Stomach (tissue), 19 donors: ENCODE measurements at places on chromosomes 1 and 21. TPM values are rescaled to one million over a fixed set of nuclear protein-coding genes. Genes with fewer than 3 reads are reported as not detected.
A peak's percentile ranks its signal among the peaks of the same experiment; 100 is the strongest.

- no peak overlapping the region for H3K4me3 ChIP-seq
- no peak for DNase-seq
- no peaks in the 10 kb centered on the region for H3K27me3 ChIP-seq
- H3K27ac ChIP-seq, result peak overlapping the region; percentile 93
- H3K36me3 ChIP-seq, result peaks cover 77% of the 10 kb centered on the region
- H3K4me1 ChIP-seq, result peaks cover 99% of the 10 kb centered on the region
These were observed 14.9 kb downstream of the CSRP1 start for GRCh38 chr1:201491896-201492511.

- no peak overlapping the region for H3K4me3 ChIP-seq
- no peak for DNase-seq
- H3K4me1 ChIP-seq, result no peaks in the 10 kb centered on the region
- no peaks in the 10 kb centered on the region for H3K36me3 ChIP-seq
These were observed 32.9 kb upstream of the B3GALT5 start for GRCh38 chr21:39579734-39580332.

GRCh38 chr21:39632796-39633442 lies 20.2 kb downstream of the B3GALT5 start:
- H3K36me3 ChIP-seq, result no peaks in the 10 kb centered on the region
- H3K27me3 ChIP-seq, result peaks cover 9% of the 10 kb centered on the region
- H3K4me3 ChIP-seq, result no peak overlapping the region
- no peak for DNase-seq

DNA sequence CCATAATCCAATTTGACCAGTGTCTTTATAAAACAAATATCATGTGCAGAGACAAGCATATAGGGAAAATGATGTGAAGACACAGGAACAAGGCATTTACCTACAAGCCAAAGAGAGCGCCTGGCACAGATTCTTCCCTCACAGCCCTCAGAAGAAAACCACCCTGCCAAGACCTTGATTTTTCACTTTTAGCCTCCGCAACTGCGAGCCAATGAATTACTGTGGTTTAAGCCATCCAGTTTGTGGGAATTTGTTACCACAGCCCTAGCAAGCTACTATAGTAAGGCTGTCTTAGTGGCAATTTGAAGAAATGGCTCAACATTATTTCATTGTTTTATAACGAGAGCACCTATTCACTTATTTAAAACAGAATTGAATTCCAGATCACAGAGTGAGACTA lies 85.7 kb upstream of the CCDC190 start:
- H3K4me3 ChIP-seq, result no peak overlapping the region
- no peak for DNase-seq
- H3K27ac ChIP-seq, result no peak overlapping the region
- no peaks in the 10 kb centered on the region for H3K27me3 ChIP-seq
- H3K4me1 ChIP-seq, result peaks cover 4% of the 10 kb centered on the region

Gene SEMA4A
- 11.6 TPM for total RNA-seq

GRCh38 chr1:182642461-182642860 lies 38.3 kb upstream of the RGS16 start:
- no peak for DNase-seq
- no peaks in the 10 kb centered on the region for H3K36me3 ChIP-seq
- no peak overlapping the region for H3K27ac ChIP-seq
- H3K27me3 ChIP-seq, result no peaks in the 10 kb centered on the region
- no peak overlapping the region for H3K4me3 ChIP-seq

GRCh38 chr21:15050568-15051377 lies 14.0 kb downstream of the NRIP1 start:
- no peaks in the 10 kb centered on the region for H3K27me3 ChIP-seq
- peaks cover 19% of the 10 kb centered on the region for H3K4me1 ChIP-seq
- H3K27ac ChIP-seq, result no peak overlapping the region

DNA sequence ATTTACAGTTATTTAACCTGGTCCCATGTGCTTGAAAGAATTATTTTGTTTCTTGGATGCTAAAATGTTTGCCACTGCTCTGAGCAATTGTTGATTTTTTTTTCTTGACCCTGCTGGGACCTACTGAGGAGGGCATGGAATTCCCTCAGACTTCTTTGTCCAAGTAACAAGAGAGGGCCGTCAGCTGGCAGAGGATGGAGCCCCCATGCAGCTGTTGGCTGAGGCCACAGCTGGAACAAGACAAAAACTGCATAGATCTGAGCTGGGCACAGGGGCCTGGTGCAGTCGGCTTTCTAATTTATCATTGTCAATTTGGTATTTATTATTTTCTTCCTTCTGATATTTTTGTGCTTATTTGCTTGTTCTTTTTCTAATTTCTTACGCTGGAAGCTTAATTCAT lies 39.6 kb upstream of the ABCG1 start:
- no peaks in the 10 kb centered on the region for H3K27me3 ChIP-seq
- H3K36me3 ChIP-seq, result no peaks in the 10 kb centered on the region
- H3K4me1 ChIP-seq, result peaks cover 20% of the 10 kb centered on the region
- H3K4me3 ChIP-seq, result no peak overlapping the region
- no peak for DNase-seq
- no peak overlapping the region for H3K27ac ChIP-seq

GRCh38 chr1:235919127-235919832 lies 52.6 kb upstream of the LYST start:
- no peak overlapping the region for H3K4me3 ChIP-seq
- peak overlapping the region; percentile 78 for H3K27ac ChIP-seq
- H3K4me1 ChIP-seq, result peaks cover 45% of the 10 kb centered on the region

GRCh38 chr1:77126307-77126706 lies 92.9 kb downstream of the PIGK start:
- H3K27ac ChIP-seq, result no peak overlapping the region
- H3K4me1 ChIP-seq, result no peaks in the 10 kb centered on the region
- H3K4me3 ChIP-seq, result no peak overlapping the region
- no peaks in the 10 kb centered on the region for H3K36me3 ChIP-seq
- peak; percentile 86 for DNase-seq

DNA sequence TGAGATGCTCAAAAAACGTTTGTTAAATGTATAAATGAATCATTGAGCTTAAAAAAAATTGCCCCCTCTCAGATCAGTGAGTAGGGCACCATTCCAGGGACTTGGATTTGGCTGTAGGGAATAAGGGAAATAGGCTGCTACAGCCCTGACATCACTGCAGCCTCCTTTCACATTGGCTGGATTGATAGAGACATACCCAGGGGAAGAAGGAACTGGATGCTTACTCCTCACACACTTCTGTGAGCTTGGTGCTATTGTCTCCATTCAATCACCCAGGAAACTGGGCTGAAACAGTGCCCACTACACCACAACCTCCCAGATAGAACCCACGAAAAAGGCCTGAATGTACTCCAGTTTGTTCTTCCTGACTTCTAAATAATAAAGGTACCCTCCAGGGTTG lies 87.2 kb downstream of the TGFBR3 start:
- H3K4me1 ChIP-seq, result peaks cover 2% of the 10 kb centered on the region
- peaks cover 12% of the 10 kb centered on the region for H3K36me3 ChIP-seq
- no peaks in the 10 kb centered on the region for H3K27me3 ChIP-seq
- no peak for DNase-seq
- no peak overlapping the region for H3K27ac ChIP-seq

DNA sequence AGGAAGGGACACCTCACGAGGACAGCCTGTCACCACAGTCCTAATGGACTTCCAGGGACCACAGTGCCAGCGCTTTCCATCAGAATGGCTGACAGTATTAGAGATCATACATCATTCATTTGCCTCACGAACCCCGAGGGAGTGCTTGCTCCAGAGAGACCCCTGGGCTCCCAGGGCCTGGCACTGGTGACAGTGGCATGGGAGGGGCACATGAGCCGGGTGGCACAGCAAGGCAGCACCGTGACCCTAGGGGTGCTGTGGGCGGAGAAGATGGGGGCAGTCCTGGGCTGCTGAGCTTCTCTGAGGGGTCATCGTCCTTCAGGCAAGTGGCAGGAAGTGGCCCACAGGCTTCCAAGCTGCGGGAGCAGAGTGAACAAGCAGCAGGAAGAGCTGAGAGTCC lies 16.4 kb upstream of the TSPEAR start:
- peaks cover 5% of the 10 kb centered on the region for H3K4me1 ChIP-seq
- no peak overlapping the region for H3K27ac ChIP-seq
- DNase-seq, result no peak
- H3K27me3 ChIP-seq, result peaks cover 72% of the 10 kb centered on the region
- no peaks in the 10 kb centered on the region for H3K36me3 ChIP-seq

DNA sequence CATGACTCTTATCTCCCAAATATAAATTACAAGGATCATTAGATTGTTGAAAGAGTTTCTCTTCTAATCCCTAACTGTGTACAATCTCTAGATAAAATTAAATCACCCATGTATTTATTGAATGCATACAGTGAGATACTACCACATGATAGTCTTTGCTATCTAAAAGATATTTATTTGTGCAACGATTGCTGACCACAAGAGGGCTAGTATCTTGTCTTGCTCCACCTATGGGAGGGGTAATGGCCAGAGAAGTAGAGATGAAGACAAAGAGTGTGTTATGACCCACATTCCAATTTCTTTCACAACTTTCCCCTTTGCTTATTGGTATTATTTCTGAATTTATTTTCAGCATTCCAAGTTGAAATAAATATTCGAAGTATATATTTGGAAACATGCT lies 13.7 kb downstream of the PYHIN1 start:
- no peak overlapping the region for H3K27ac ChIP-seq
- no peak for DNase-seq
- H3K36me3 ChIP-seq, result no peaks in the 10 kb centered on the region
- H3K27me3 ChIP-seq, result no peaks in the 10 kb centered on the region

Gene UBASH3A
- 0.55 TPM for total RNA-seq

DNA sequence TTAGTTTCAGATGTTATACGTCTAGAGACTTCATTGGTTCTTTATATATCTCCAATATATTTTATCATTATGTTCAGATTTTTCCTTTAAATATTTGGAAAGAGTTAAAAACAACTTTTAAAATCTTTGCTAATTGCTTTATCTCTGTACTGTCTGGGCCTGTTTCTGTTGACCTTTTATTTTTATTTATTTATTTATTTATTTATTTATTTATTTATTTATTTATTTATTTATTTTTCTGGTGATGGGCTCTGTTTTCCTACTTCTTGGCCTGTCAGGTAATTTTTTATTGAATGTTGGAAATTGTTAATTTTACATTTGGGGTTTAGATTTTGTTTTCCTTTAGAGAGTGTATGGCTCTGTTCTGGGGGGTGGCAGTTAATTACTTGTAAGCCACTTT lies 279.7 kb upstream of the KAZN start:
- H3K36me3 ChIP-seq, result no peaks in the 10 kb centered on the region
- H3K27ac ChIP-seq, result no peak overlapping the region
- H3K4me3 ChIP-seq, result no peak overlapping the region

Gene TMEM240
- 3.5 TPM for total RNA-seq

DNA sequence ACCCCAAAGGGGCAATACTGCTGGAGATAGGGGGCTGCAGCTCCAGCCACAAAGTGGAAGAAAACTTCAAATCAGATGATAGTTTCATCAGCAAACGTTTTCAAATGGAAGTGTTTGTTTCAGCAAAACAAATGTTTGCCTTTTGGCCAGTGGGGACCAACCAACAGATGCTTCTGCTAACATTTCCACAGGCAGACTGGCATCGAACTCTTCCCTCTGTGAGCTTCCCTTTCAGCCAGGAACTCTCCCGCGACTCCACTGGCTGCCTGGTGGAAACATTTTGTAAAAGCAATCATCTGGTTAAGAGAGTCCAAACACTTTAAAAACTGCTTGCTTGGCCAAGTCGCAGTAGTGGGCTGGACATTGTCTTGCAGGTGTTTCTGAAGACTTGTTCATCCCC lies 30.7 kb downstream of the CENPF start:
- H3K4me3 ChIP-seq, result no peak overlapping the region
- no peaks in the 10 kb centered on the region for H3K4me1 ChIP-seq
- no peaks in the 10 kb centered on the region for H3K36me3 ChIP-seq
- H3K27me3 ChIP-seq, result no peaks in the 10 kb centered on the region

Gene SYT14
- total RNA-seq, result not detected

DNA sequence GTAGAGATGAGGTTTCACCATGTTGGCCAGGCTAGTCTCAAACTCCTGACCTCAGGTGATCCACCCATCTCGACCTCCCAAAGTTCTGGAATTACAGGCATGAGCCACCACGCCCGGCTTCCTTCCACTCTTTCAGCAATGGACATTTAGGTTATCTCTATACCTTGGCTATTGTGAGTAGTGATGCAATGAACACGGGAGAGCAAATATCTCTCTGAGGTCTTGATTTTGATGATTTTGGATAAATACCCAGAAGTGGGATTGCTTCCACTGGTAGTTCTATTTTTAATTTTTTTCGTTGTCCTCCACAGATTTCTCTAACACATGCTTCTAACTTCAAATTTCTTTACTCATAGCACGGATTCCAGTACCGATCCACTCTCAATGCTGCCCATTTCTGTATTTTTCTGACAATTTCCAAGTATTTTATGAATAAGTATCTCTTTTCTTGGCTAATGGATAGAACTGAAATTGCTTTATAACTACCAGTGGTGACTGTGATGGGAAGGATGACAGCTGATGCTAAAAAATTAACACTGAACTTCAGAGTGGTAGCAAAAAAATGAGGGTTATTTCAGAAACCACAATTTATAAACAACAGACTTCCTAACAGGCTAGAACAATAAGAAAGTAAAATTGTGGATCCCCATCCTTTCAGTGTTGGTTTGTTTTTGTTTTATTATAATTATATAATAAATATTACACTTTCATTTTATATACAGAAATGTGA lies 327.5 kb upstream of the RUNX1 start:
- H3K27me3 ChIP-seq, result no peaks in the 10 kb centered on the region
- no peak overlapping the region for H3K4me3 ChIP-seq
- H3K27ac ChIP-seq, result no peak overlapping the region
- H3K36me3 ChIP-seq, result no peaks in the 10 kb centered on the region
- H3K4me1 ChIP-seq, result no peaks in the 10 kb centered on the region
- DNase-seq, result no peak
